ENCODE measurements at places on chromosomes 5 and 9.

GRCh38 chr9:129990269-129991010 lies 52.5 kb downstream of the FNBP1 start:
- DNase-seq: peak; percentile 53

- DNase-seq: no peak
Observed at GRCh38 chr5:37816883-37817282, 23.0 kb downstream of the GDNF start.

GRCh38 chr9:112443200-112443599 lies 43.4 kb upstream of the KIAA1958 start:
- no peak for DNase-seq

DNA sequence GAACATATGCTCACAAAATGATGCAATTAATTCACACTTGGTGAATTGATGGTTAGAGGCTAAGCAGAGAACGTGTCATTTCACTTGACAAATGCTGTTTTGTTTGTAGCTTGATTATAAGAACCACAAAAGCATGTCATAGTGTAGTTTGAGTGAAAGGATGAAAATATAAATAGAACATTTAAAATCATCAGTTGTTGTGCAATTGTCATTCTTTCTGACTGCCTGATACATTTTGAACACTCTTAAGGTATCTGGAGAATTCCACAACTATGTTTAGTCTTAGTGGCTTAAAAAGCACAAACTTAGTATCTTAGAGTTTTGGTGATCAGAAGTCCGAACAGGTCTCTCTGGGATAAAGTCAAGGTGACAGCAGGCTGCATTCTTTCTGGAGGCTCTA lies 129.4 kb downstream of the BASP1 start:
- DNase-seq: no peak

DNA sequence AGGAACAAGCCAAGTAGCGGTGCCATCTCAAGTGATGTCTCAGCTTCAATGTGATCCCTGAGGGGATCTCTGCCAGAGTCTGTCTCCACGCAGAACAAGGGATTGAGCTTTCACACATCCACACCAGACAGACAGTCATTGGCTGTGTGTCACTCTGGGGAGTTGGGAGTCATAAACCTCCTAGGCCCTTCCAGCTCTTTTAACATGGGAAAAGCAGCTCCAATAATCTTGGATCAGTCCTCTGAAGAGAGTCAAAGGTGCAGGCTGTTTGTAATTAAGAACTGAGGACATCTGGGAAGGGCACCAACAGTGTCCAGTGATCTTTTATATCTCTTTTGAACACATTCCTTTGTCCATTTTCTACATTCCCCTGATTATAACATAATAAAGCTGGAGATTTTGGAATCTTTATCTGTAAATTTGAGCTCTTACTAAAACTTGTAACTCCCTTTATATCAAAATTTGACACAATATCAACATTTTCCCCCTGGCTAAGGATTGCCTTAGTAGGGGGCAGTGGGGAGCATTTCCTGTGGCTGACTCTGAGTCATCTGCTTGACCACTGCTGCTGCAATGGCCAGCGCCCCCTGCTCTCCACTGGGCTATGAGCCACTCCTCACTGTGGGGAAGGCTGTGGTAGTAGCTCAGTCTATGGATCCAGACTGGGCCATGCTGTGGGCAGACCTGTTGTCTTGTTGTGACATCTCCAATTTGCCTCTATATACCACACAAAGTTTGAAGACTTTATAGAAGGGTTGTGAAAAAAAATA lies 284.4 kb downstream of the OSTF1 start:
- DNase-seq: no peak

DNA sequence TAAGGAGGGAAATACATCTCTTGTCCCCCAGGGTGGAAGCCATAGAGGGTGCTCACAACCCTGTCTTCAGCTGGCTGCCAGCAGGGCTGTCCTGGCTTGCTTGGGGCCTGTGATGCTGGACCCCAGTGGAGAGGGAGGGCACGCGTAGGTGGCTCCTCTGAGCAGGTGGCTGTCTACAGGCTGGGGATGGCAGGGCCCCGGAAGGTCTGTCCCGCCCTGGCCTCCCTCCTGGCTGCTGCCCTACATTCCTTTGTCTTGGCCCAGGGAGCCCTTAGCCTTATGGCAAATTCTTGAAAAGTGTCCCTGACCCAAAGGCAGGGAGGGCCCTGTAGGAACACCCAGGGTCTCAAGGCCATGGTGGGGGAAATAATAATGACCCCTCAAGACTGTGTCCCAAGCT lies 224.4 kb downstream of the HSPA4 start:
- DNase-seq: no peak

DNA sequence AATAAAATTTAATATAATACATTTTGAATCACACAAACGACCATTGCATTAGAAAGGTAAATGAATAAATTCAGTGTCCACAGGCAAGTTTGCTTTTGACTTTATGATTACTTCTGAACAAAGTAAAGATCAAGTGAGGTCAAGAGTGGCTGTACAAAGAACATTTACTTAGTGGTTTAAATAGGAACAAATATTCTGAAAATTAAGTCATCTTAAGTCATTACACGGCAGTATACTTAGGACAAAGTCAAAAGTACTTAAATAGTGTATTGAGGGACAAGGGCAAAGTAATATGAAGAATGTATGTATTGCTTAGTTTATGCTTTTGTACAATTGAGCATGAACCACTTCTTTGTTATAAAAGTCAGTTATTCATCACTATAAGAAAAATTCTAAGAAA lies 1511.2 kb upstream of the CDH9 start:
- DNase-seq: no peak

- no peak for DNase-seq
Observed at GRCh38 chr9:107388890-107389289, 100.7 kb downstream of the KLF4 start.

GRCh38 chr5:72949481-72949880 lies 6.4 kb upstream of the FCHO2 start:
- DNase-seq: no peak

DNA sequence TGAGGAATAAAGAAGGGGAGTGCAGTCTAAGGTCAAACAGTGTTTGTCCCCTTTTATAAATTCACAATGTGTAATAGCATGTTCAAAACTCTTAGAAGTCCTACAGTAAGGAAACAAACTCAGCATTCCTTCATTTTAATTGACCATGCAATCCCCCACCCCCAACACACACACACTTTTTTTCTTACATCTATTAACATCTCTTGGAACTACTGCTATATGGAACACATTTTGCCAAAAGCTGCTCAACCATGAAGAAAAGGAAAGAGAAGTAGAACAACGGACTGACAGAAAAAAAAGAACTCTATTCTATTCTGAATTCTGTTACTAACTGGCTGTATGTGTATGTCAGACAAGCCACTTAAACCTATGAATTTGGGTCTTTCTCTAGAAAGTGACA lies 2.8 kb upstream of the CTNNAL1 start:
- DNase-seq: no peak

DNA sequence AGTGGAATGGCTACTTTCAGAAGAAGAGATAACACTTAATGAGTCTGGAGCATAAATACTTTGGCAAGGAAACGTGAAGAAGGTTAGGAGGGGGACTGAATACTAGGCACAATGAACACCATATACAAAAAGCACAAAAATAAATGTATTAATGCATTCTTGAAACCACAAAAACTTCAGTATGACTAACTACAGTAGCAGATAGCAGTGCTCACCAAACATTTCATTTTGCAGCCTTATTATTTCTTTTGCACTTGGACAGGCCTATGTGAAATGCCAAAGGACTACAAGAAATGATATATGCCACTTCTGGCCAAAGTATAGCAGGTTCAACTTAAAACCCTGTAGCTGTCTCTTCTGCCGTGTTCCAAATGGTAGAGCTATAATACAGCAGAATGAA lies 26.3 kb downstream of the UBQLN1 start:
- DNase-seq: no peak

DNA sequence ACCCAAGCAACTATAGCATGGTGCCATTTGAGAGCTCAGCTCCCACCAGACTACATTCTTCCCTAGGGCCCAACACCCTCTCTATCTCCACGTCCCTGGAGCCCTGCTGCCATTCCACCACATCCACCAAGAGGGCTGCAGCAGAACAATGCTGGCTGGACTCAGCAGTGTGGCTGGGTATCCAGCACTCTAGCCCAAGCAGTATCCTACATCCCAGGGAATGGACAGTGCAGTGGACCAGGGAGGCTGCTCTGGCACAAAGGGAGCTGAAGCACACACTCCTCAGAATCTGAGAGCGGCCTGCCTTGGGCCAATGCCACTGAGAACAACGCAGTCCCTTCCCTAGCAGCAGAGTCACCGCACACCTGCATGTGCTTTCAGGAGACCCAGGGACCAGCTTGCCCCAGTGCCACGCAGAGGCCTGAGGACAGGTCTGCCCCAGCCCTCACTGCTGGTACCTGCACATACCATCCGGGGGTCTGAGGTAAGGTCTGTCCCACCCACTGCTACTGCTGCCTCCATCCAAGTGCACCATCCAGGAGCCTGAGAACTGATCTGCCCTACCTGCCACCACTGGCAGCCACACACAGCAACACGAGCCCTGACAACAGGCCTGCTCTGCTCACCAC lies 95.9 kb downstream of the ZDHHC21 start:
- no peak for DNase-seq

DNA sequence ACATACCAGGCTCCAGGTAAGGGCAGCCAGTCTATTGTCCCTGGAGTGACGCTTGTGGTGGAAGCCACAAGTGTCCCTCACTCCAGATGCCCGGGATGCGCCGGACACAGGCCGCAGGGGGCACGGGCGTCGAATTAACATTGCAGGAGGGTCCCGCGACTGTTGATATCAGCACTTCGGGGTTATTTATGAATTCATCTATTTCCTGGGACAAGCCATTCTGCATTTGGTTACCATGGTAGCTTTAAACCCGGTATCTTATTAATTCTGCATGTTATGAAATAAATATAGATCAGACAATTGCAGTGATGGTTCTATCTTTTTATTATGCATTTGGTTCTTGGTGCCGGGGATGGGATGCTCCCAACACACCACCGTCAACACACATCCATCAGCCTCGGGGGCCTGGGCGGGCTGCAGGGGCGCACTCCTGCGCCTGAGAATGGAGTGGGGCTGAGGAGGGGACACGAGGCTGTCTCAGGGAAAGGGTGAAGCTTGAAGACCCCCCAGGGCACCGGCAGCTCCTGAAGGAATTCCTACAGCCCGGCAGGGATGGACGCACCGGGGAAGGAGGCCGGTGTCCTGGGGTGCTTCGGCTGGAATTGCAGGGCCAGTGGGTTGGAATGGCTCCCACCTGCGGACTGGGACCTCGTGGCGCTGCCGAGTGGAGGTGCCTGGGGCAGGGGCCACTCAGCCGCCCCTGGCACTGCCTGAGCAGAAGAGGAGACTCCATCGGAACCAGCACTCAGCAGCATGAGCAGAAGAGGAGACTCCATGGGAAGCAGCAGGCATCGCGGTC lies 17.7 kb upstream of the TMEM250 start:
- no peak for DNase-seq

- DNase-seq: no peak
Observed at GRCh38 chr9:113973226-113973625, 97.1 kb downstream of the ZNF618 start.

GRCh38 chr5:52709167-52709925 lies 78.4 kb upstream of the ITGA1 start:
- DNase-seq: no peak

GRCh38 chr9:36112516-36112915 lies 24.0 kb upstream of the GLIPR2 start:
- DNase-seq: no peak

DNA sequence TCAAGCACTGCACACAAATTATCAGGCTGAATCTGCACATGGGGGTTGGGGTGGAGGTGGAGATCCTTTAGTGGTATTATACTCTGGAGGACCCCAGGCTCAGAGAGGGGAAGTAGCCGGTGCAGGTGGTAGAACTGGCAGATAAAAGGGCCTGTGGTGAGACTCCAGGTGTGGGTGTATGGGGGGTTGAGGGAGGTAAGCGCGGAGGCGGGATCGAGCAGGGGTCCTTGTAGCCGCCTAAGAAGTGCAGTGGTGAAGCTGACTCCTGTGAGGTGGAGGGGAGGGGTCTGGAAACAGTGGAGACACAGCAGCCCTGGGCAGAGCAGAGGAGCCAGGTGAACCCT lies 841 bp downstream of the ACSL6 start:
- DNase-seq: peak; percentile 49

- DNase-seq: no peak
Observed at GRCh38 chr9:108476574-108476973, 379.2 kb downstream of the ACTL7B start.

DNA sequence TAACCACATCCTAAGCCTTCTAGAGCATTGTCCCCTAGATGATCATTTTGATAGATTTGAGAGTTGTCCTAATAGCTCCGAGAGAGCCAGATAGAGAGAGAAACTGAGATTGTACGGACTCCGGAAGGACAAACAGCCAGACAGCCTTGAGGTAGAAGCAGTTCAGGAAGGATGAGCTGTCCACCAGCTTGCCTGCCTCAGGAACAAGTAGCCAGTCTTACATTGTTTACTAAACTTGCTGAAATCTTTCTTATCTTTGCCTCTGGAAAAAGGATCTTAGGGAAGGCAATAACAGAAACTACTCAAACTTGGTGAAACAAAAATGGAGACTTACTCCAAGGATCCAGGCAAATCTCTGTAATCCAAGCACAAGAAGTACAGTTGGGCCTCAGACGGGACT lies 39.0 kb upstream of the SAP30L start:
- DNase-seq: no peak

DNA sequence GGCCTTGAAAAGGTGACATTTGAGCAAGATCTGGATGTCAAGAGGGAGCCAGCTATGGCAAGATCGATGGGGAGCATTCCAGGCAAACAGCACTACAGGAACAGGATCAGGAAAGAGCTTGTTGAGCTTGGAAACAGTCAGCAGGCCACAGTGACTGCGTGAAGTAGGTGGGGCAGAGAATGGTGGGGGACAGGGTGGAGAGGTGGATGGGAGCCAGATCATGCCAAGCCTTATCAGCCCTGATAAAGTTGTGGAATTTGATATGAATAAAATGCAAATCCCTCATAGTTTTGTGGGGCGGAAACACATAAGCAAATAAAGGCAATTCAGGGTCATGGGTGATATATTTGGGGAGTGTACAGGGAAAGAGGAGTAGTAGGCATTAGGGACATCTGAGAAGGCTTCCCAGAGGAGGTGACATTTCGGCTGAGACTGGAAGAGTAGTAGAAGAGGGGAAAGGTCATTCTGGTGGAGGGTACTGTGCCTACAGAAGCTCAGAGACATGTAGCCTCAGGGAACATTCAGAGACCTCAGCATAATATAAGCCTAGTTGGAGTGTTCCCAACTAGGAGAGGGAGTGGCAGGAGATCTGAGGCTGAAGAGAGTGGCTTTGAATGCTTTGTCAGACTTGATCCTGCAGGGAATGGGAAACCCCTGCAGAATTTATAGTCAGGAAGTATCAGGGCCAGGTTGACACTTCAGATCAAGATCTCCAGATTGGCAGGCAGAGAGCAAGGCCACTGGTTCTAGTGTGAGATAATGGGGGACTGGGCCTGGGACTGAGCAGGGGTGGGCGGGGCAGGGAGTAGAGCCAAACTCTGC lies 9.7 kb upstream of the CYSTM1 start:
- DNase-seq: no peak

- DNase-seq: no peak
Observed at GRCh38 chr9:129694243-129694646, 28.8 kb downstream of the PRRX2 start.

- DNase-seq: peak; percentile 28
Observed at GRCh38 chr9:126443144-126443543, 116.5 kb downstream of the MVB12B start.

- no peak for DNase-seq
Observed at GRCh38 chr9:92496396-92497176, 14.3 kb upstream of the ASPN start.

GRCh38 chr9:84271531-84271900 lies 69.0 kb downstream of the SLC28A3 start:
- peak; percentile 76 for DNase-seq

- DNase-seq: no peak
Observed at GRCh38 chr9:10008101-10008799, 604.6 kb downstream of the PTPRD start.

- no peak for DNase-seq
Observed at GRCh38 chr5:123429221-123429954, 6.2 kb upstream of the CEP120 start.

Measured in activated CD8-positive, alpha-beta memory T cell treated with anti-CD3 and anti-CD28 coated beads, Interleukin-2, amount 50 U/mL, for 48 hours (primary cell).